PC-3 (cell line): ENCODE measurements at places on chromosomes 11 and 22. TPM values are rescaled to one million over a fixed set of nuclear protein-coding genes. Genes with fewer than 3 reads are reported as not detected.

Gene ACTN3
- not detected in 2 replicates for total RNA-seq

Gene PATE3
- not detected in 2 replicates for total RNA-seq

Gene SAA4
- total RNA-seq, result not detected in 2 replicates

Gene TMX2
- total RNA-seq, result 228 and 241 TPM in 2 replicates

Gene OR2D2
- total RNA-seq, result 0.11 TPM in 1 of 2 replicates, not detected in the other

Gene SPTY2D1
- total RNA-seq, result 15.6 and 16.6 TPM in 2 replicates

Gene CRYBB2
- total RNA-seq, result not detected in 2 replicates

Gene TPBGL
- not detected in 2 replicates for total RNA-seq

GRCh38 chr22:48714231-48714630 is 1113.4 kb downstream of the BRD1 start:
- no peaks in the 10 kb centered on the region for H3K27me3 ChIP-seq
- H3K27ac ChIP-seq, result no peak overlapping the region
- H3K4me1 ChIP-seq, result no peaks in the 10 kb centered on the region
- DNase-seq, result no peak
- H3K36me3 ChIP-seq, result no peaks in the 10 kb centered on the region

- no peaks in the 10 kb centered on the region for H3K36me3 ChIP-seq
- no peak overlapping the region for H3K4me3 ChIP-seq
- no peaks in the 10 kb centered on the region for H3K27me3 ChIP-seq
Measured at GRCh38 chr11:32297611-32298011, 137.7 kb downstream of the WT1 start.

DNA sequence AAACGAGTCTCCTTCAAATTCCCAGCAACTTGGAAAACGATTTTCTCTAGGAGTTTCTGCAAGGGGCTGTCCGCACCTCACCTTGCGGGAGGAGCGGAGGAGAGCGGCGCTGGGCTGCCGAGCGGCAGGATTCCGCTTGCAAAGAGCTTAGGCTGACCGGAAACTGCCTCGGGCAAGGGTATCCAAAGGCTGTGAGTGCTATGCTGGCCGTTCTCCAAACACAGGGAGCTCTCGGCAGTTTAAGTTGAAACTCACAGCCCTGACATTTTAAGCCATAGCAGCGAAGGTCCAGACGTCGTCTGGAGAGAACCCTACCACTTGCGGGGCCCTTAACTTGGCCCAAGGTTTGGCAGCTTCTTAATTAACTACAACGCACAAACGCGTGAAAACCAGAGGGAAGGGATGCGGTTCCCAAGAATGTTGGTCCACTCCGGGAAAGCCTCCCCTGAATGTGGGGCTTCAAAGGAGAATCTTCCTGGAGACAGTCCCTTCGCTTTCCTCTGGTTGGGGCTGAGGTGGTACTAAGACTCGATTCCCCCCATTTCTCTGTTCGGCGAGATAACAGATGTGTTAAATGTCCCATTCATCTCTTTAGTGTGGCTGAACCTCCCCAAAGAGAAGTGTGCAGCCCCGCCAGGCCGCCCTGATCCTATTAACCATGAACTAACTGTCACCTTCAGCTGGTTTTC is 1.1 kb upstream of the DBX1 start:
- H3K36me3 ChIP-seq, result no peaks in the 10 kb centered on the region
- no peak for DNase-seq
- no peak overlapping the region for H3K27ac ChIP-seq
- no peak overlapping the region for H3K4me3 ChIP-seq

- H3K4me3 ChIP-seq, result no peak within 1 kb of the TSS
- H3K27ac ChIP-seq, result no peak within 1 kb of the TSS
- H3K4me1 ChIP-seq, result peaks cover 4% of the 10 kb centered on the region; the same call in 1 of the 2 replicates
Measured at GRCh38 chr11:5689551-5689983, at the start of gene TRIM22. TRIM22 (plus strand) TSS chr11:5689790; CDS start chr11:5696233, 6,443 bp downstream.

DNA sequence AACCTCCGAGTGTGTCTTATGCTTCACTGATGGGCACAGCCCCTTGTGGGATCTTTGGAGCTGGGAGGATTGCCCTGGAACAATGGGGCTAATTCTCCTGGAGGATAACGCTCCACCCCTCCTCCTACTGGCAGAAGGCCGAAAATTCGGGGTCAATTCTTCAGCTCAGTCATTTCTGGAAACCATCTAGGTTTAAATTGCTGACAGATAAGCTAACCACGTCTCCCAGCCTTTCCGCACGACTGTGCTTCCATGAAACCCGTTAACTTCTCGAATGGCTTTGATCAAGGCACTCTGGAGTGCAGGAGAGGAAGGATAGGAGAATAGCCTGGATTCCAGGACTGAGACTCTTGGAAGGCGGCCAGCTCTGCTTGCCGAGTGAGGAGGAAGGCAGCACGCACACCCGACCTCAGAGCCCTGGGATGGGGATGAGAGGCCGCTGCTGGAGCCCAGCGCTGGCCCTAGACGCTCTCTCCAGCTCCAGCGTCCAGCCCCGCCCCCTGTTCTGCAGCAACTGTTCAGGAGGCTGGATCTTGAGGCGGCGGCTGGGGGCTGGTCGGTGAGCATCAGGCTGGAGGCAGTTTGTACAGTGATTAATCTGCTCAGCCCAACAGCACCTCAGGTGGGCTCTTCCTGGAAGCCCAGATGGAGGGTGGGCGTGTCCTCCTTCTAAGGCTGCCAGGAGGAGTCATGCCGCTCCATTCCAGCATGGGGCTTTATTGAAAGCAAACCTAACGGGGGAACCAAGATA is 176.7 kb upstream of the NCAM1 start:
- H3K36me3 ChIP-seq, result no peaks in the 10 kb centered on the region
- H3K4me1 ChIP-seq, result no peaks in the 10 kb centered on the region

GRCh38 chr22:42817556-42817955 is 39.5 kb downstream of the ARFGAP3 start:
- H3K36me3 ChIP-seq, result peaks cover 3% of the 10 kb centered on the region; the same call in 1 of the 2 replicates
- DNase-seq, result no peak
- H3K27ac ChIP-seq, result no peak overlapping the region
- H3K27me3 ChIP-seq, result no peaks in the 10 kb centered on the region
- peaks cover 23% of the 10 kb centered on the region for H3K4me1 ChIP-seq

DNA sequence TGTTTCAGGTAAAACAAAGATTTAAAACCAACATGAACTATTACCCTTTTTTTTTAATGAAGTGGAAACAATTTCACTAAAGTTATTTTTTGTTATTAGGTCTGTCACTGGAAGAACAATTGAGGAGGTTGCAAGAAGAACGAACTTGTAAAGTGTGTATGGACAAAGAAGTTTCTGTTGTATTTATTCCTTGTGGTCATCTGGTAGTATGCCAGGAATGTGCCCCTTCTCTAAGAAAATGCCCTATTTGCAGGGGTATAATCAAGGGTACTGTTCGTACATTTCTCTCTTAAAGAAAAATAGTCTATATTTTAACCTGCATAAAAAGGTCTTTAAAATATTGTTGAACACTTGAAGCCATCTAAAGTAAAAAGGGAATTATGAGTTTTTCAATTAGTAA is 30.9 kb downstream of the BIRC2 start:
- DNase-seq, result no peak
- H3K4me1 ChIP-seq, result peaks cover 4% of the 10 kb centered on the region; the same call in 1 of the 2 replicates
- peaks cover 25% of the 10 kb centered on the region; the same call in 1 of the 2 replicates for H3K36me3 ChIP-seq

DNA sequence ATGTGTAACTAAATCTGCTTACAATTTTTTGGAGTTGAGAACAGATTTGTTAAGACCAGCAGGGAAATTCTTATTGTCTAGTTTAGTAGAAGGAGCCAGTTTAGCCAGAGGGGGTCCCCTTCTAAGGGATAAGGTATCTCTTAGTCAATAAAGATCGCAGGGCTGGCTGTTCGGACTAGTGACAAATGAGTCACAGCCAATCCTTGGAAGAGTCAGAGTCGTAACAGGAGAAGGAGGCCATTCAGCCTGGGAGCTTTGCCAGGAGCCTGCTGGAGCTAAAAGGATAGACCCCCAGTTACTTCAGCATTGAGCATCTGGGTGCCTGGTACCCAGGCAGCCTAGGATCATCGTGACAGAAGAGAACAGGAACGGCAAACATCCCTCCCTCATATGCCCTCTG is 191.6 kb upstream of the ARHGAP20 start:
- H3K4me3 ChIP-seq, result no peak overlapping the region
- peak; percentile 15 for DNase-seq
- H3K27me3 ChIP-seq, result peaks cover 21% of the 10 kb centered on the region; the same call in 1 of the 2 replicates
- peaks cover 13% of the 10 kb centered on the region for H3K4me1 ChIP-seq

GRCh38 chr11:105862736-105863367 is 159.2 kb downstream of the MSANTD4 start:
- H3K27me3 ChIP-seq, result no peaks in the 10 kb centered on the region
- DNase-seq, result peak; percentile 83
- no peak overlapping the region for H3K27ac ChIP-seq
- H3K4me1 ChIP-seq, result no peaks in the 10 kb centered on the region
- no peak overlapping the region for H3K4me3 ChIP-seq
- no peaks in the 10 kb centered on the region for H3K36me3 ChIP-seq

- DNase-seq, result peak; percentile 28
- H3K4me1 ChIP-seq, result peaks cover 18% of the 10 kb centered on the region
- no peak overlapping the region for H3K4me3 ChIP-seq
- no peaks in the 10 kb centered on the region for H3K36me3 ChIP-seq
- no peak overlapping the region for H3K27ac ChIP-seq
- H3K27me3 ChIP-seq, result peaks cover 21% of the 10 kb centered on the region
Measured at GRCh38 chr11:72637198-72637597, 37.0 kb downstream of the PDE2A start.

GRCh38 chr11:126608658-126609057 is 253.2 kb downstream of the ST3GAL4 start:
- no peaks in the 10 kb centered on the region for H3K4me1 ChIP-seq
- no peak overlapping the region for H3K4me3 ChIP-seq
- no peaks in the 10 kb centered on the region for H3K36me3 ChIP-seq
- no peak overlapping the region for H3K27ac ChIP-seq

DNA sequence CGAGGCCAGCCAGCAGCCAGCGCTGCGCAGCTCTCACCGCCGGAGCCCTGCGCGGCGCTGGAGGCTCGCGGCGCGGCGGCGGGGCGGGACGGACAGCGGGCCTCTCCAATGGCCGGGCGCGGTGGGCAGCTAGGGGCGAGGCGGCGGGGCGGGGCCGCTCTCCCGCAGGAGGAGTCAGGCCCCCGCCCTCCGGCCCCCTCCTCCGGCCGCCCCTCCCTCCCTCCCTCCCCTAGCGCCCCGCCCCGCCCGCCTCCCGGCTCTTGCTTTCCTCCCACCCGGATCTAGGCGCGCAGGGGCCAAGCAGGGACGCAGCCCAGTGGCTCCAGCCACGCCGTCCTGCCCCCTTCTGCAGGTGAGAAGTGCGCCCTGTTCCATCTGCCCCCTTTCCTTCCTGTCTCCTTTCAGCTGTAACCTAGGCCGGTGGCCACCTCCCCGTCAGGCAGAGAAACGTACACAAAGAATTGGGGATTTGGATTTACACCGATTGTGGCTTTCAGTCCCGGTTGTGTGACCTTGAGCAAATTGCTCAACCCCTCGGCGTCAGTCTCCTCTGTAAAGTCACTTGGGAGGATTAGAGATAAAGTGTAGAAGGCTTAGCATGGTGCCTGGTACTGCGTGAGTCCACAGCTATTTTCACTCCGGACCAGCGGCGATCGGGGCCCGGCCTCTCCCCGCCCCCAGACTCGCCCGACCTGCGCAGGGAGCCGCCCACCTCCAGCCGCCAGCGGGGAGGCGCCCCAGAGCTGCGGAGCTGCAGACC is at the start of gene FZD4:
FZD4 (minus strand) TSS at position 35 of the 760 bp plus-strand sequence. CDS start 310 bp downstream, outside the sequence.
- H3K4me1 ChIP-seq, result peaks cover 35% of the 10 kb centered on the region
- no peaks in the 10 kb centered on the region for H3K27me3 ChIP-seq
- peaks cover 9% of the 10 kb centered on the region for H3K36me3 ChIP-seq

- no peak overlapping the region for H3K27ac ChIP-seq
- no peak overlapping the region for H3K4me3 ChIP-seq
- H3K27me3 ChIP-seq, result no peaks in the 10 kb centered on the region
- H3K4me1 ChIP-seq, result no peaks in the 10 kb centered on the region
- H3K36me3 ChIP-seq, result no peaks in the 10 kb centered on the region
Measured at GRCh38 chr11:1994121-1994520, 3.5 kb downstream of the H19 start.

GRCh38 chr11:64385945-64386704 is 27.2 kb downstream of the RPS6KA4 start:
- no peaks in the 10 kb centered on the region for H3K27me3 ChIP-seq
- peaks cover 12% of the 10 kb centered on the region for H3K4me1 ChIP-seq
- no peaks in the 10 kb centered on the region for H3K36me3 ChIP-seq
- DNase-seq, result peak; percentile 88
- H3K27ac ChIP-seq, result no peak overlapping the region
- no peak overlapping the region for H3K4me3 ChIP-seq

- H3K36me3 ChIP-seq, result no peaks in the 10 kb centered on the region
- H3K4me3 ChIP-seq, result no peak overlapping the region
- no peak overlapping the region for H3K27ac ChIP-seq
- DNase-seq, result peak; percentile 7
- peaks cover 36% of the 10 kb centered on the region for H3K27me3 ChIP-seq
Measured at GRCh38 chr11:63240791-63241379, 2.5 kb downstream of the SLC22A25 start.

DNA sequence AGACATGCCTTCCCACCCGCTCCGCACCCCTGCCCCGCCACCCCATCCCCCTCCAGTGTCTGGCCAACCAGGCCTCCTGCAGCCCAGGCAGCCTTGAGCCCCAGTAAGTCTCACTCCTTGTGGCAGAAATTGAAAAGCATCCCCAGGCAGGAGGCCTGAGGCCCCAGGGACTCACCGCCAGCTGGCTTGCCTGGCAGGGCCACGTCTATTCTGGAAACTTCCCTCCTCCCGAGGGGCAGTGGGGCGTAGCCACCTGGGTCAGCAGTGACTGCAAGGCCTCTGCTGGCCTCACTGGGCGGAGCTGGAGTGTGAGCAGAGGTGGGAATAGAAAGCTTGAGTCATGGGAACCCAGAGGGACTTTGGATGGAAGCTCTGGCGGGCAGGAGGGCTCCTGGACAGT is 26.3 kb downstream of the ANO1 start:
- no peak for DNase-seq
- no peak overlapping the region for H3K27ac ChIP-seq
- H3K4me1 ChIP-seq, result no peaks in the 10 kb centered on the region

GRCh38 chr11:70826541-70827335 is 425.6 kb downstream of the SHANK2 start:
- no peak overlapping the region for H3K27ac ChIP-seq
- no peaks in the 10 kb centered on the region for H3K36me3 ChIP-seq
- no peaks in the 10 kb centered on the region for H3K27me3 ChIP-seq
- H3K4me3 ChIP-seq, result no peak overlapping the region
- no peaks in the 10 kb centered on the region for H3K4me1 ChIP-seq

DNA sequence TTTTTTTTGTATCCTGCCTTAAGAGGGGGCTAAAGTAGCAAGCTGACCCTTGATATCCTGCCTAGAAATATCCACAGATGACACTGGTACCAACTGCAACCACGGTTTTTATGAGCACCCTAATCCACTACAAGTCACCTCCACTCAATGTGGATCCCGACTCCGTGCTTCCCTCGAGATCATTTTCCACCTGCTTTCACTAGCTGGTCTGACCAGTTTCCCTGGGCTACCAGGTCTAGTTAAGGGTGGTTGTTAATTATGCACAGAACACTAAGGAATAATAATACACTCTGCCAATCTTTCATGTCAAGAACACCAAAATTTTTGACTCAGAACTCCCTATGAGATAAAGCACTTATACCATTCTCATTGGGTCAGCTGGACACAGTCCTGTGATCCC is 82.3 kb downstream of the ABTB2 start:
- peak; percentile 11 for DNase-seq
- H3K36me3 ChIP-seq, result no peaks in the 10 kb centered on the region
- H3K27ac ChIP-seq, result peak overlapping the region; percentile 82
- peak overlapping the region; percentile 15; the same call in 1 of the 2 replicates for H3K4me3 ChIP-seq
- H3K4me1 ChIP-seq, result peaks cover 21% of the 10 kb centered on the region
